Dorsolateral prefrontal cortex (tissue), 122 donors: ENCODE measurements at places on chromosomes 11 and 22.

DNA sequence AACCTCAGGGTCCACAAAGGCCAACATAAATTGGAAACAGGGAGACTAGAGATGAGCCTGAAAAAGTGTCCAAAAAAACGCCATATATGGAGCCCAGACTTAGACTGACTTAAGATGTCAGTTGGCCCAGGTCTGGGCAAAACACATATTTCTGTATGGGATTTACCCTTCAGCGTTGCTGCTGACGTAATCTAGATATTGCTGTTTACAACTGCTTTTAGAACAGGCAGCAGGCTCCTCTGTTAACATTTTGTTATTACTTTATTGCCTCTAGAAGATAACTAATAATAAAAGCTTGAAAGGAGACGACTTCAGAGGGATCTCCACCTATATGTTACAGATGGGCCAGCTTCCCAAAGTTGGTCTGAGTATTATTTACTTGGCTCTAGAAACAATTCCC is 8.7 kb downstream of the ME3 start:
- no peak for DNase-seq

DNA sequence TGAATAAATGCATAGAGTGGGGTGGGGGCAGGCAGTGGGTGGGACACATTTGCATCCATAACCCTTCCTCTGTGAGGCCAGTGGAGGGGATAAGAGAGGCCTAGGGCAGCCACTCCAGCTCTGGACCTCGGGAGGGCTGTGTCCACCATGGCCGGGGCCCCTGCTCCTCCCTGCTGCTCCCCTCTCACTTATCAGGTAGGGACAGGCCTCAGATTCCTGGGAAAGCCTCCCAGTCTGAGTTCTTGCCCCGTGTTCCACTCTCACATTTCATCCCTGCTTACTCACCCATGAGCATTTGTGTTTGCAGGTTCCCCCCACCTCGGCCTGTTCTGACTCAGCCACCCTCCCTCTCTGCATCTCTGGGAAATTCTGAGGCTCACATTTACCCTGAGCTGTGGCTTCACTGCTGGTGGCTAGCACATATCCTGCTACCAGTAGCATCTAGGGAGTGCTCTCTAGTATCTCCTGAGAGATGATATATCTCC is 128.7 kb upstream of the TOP3B start:
- no peak for DNase-seq

DNA sequence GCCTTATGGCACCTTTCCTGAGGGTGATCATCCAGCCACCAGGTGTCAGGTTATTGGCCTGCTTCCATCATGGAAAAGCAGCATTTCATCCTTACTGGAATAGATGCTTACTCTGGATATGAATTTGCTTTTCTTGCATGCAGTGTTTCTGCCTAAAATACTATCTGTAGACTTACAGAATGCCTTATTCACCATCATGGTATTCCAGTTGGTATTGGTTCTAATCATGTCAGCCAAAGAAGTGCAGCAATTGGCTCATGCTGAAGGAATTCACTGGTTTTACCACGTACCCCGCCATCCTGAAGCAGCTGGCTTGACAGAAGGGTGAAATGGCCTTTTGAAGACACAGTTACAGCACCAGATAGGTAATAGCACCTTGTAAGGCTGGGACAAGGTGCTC is 194.2 kb downstream of the AASDHPPT start:
- no peak for DNase-seq

- no peak for DNase-seq
These were observed 398.2 kb downstream of the LARGE1 start for GRCh38 chr22:33521879-33522665.

- no peak for DNase-seq
These were observed 7.4 kb downstream of the MMP7 start for GRCh38 chr11:102523189-102523570.

DNA sequence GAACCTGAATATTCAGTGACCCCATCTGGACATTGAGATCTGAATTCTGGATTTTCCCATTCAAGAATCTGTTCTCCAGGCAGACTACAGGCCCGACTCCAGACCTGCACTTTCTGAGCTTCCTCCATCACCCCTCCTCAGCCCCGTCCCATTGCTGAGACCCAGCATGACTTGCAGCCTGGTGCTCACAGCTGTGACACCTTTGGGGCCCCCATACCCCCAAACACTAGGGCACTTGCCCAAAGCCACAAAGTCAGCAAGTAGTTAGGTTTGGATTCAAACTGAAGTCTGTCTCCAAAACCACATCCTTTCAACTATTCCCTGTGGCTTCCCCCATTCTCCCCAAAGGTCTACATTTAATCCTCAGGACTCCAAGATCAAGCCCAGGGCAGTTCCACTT is 128.2 kb upstream of the ZBED5 start:
- DNase-seq: no peak

DNA sequence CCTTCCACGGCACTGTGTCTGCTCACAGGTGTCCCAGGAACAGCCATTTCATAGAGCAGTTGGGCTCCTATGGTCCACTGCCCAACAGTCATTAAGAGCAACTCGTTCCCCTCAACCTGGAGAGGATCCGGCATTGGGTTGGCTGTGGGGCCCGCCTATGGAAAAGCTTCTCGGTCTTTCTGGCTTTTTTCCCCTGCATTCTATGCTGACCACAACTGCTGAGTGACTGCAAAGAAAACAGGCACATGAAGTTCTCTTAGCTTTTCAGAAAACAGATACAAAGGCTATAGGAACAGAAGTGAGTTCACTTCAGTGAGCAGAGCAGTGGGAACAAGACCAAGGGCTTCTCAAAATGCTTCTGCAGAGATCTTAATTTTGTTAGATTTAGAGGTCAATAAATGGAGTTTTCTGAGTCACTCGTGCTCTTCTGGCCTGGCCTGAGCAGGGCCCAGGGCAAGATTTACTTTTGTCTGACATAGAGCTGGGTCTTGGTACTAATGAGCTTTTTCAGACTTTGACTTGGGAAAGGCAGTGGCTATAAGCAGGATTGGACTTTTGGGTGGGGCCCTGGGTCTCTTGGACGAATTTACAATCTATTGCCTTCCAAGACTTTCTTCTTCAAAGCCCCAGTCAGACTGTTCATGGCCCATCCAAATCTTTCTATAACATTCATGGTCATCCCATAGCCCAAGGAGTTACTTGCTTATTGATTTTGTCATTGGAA is 13.6 kb upstream of the APOL5 start:
- DNase-seq: no peak

- DNase-seq: peak; percentile 53
These were observed 163.6 kb downstream of the NTM start for GRCh38 chr11:131533998-131534397.

DNA sequence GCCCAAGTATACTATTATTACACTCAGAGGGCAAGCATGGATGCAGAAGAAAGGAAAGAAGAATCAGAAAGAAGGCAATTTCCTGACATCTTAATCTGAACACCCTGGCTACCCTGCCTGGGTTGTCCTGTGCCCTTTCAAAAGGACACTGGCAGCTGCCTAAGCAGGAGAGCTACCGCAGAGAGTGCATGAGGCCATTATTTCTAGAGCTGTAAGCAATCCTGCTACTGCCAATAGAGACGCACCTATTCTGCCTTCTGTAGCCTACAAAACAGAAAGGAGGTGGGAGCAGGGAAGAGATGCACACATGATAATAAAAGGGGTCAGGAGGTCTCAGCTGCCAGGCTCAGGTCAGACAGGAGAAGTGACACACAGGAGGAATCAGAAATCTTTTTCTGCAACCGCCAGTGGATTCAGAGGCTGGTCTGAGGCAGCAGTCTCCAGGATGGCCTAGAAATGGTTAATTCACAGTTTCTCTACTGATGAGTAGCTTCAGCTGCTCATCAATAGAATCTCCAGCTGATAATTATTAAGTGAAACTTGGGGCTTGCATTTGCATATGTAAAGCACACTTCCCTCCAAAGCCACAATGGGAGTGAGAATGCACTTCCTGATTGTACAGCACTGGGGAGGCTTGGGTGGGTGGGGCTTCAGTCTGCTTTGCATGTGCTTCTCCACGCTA is 253.9 kb downstream of the LARGE1 start:
- no peak for DNase-seq

DNA sequence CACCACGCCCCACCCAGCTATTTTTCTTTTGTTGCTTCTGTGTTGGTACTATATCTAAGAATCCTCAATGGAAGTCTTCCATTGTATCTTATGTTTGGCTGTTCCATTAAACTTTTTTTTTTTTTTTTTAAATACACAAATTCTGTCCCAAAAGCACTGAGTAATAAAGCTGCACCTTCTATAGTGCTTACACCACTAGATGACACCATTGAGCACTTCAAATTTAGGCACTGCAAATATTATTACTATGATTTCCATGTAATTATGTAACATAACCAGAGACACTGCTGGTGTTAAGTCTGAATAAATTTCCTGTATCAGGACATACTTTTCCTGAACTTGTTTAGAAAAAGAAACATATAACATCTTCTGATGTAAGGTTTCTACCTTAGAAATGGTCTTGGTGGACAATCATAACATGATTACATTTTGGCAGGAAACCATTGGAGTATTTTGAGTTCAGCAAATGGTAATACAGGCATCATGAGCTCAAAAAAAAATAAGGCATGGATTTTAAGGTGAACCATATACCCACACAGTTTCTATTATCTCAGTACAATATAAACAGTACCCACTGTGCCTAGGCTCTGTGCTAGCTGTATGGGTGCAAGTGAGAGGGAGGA is 110.5 kb downstream of the ATG16L2 start:
- DNase-seq: no peak

DNA sequence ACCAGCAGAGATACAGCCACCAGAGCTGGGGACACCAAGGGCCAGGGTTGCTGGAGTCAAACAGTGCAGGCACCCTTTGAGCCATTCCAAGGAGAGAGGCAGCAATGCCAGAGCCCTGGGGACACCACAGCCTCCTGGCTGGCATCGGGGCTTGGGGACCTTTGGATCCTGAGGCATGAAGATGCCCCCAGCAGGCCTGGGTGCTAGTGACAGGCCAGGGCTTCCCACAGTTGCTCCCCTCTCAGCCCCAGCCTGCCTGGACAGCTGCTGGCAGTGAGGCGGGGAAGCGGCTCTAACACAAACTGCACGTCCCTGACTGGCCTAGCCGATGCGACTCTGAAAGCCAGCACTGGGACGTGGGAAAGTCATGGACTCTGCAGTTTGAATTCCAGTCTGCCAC is 2.7 kb downstream of the CD5 start:
- no peak for DNase-seq

GRCh38 chr11:78310500-78310909 is 107.1 kb downstream of the GAB2 start:
- no peak for DNase-seq

DNA sequence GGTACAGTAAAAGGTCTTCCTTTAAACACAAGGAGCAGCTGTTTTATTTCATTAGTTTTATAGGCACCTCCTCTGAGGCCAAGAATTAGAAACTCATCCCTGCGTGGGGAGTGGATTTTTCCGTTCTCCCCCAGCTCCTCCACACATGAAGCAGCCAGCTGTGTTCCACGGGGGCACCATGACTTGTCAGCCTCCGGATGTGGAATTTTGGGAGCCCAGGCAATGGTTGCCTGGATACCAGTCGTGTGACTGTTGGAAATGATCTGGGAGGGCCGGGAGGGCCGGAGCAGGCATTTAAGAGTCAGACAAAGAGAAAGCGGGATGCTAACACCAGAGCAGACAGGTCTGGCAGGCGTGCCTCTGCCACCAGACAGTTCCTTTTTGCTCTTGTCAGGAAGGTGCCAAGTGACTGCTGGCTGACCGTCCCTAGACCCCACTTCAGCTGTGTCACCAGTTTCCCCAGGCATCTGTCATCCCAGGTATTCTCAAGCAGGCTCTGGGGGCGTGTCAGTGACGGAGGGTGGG is 15.9 kb upstream of the CDC42EP2 start:
- DNase-seq: peak; percentile 79

DNA sequence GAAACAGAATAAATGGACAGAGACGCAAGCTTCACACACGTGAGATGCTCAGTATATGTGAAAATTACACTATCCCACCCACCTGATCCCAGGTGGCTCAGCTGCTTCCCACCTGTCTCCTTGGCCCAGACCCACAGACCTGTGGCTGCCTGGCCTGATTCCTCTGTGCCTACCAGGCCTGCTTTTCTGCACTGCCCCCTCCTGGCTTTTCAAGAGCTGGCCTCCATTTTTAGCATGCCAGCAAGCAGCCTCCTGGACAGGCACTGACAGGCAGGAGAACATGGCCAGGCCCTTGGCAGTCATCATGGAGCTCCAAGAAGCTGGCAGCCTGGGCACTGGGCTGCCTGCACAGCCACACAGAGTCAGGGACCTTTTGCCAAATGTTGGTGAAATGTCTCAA is 79.5 kb upstream of the HMGXB4 start:
- DNase-seq: no peak

GRCh38 chr22:30523646-30524489 is 18.4 kb upstream of the SEC14L4 start:
- no peak for DNase-seq

- DNase-seq: no peak
These were observed 59.1 kb upstream of the MPEG1 start for GRCh38 chr11:59271811-59272327.

GRCh38 chr11:45386972-45387371 is 100.8 kb upstream of the SYT13 start:
- no peak for DNase-seq
